Adrenal gland (tissue), 19 donors: ENCODE measurements at places on chromosomes 2 and 18. TPM values are rescaled to one million over a fixed set of nuclear protein-coding genes. Genes with fewer than 3 reads are reported as not detected.

IL1B gene
- 5.9 TPM for polyA plus RNA-seq

SPEG gene
- polyA plus RNA-seq, result 178 TPM

CACNB4 gene
- polyA plus RNA-seq, result 1.0 TPM

NYAP2 gene
- polyA plus RNA-seq, result 0.07 TPM

PSME4 gene
- 40.2 TPM for polyA plus RNA-seq

DGKD gene
- polyA plus RNA-seq, result 16.7 TPM

TBR1 gene
- polyA plus RNA-seq, result not detected

MOB1A gene
- 44.5 TPM for polyA plus RNA-seq

REG3A gene
- 0.88 TPM for polyA plus RNA-seq

LIMS4 gene
- 6.3 TPM for polyA plus RNA-seq
